ENCODE measurements at places on chromosomes 5 and 9. TPM values are rescaled to one million over a fixed set of nuclear protein-coding genes. Genes with fewer than 3 reads are reported as not detected.
A peak's percentile ranks its signal among the peaks of the same experiment; 100 is the strongest.

DNA sequence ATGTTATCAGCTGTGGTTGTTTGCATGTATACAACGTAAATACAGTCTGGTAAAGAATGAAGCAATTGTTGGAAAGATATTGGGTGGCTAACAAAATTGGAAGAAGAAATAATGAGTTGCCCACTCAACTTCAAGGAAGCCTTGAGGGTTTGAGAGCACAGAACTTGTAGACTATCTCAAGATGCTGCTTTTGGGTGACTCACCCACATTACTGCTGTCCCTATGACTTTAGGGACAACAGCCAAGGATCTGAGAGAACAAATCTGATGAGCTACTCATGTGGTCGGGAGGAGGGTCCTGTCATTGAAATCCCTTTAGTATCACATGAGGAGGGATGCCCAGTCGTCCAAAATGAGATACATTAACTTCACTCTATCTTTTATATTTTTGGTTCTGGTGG lies 261.8 kb downstream of the GAS1 start:
- no peaks in the 10 kb centered on the region for H3K4me1 ChIP-seq
- no peak overlapping the region for H3K4me3 ChIP-seq
- H3K27ac ChIP-seq, result no peak overlapping the region
- DNase-seq, result no peak
- no peaks in the 10 kb centered on the region for H3K27me3 ChIP-seq

DNA sequence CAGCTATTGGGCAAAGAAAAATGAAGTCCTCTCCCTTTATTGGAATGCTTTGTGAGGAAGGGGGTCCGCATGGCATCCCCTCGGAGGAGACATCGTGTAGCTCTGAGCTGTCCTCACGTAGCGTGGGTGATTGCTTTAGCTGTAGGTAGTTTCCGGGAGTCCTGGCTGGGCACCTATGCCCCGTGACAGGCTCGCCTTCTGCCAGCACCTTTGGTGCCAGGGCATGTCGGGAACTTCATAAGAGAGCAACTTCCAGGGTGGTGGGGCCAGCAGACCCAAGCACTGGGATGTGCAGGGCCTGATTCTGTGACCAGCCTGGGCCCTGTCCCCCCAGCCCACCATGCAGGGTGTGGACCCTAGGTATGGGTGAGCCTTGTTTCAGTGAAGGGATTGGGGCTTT lies 64.0 kb downstream of the WNK2 start:
- H3K36me3 ChIP-seq, result peaks cover 5% of the 10 kb centered on the region
- peaks cover 3% of the 10 kb centered on the region for H3K4me1 ChIP-seq
- H3K27ac ChIP-seq, result no peak overlapping the region
- H3K4me3 ChIP-seq, result no peak overlapping the region
- no peaks in the 10 kb centered on the region for H3K27me3 ChIP-seq
- DNase-seq, result no peak

DNA sequence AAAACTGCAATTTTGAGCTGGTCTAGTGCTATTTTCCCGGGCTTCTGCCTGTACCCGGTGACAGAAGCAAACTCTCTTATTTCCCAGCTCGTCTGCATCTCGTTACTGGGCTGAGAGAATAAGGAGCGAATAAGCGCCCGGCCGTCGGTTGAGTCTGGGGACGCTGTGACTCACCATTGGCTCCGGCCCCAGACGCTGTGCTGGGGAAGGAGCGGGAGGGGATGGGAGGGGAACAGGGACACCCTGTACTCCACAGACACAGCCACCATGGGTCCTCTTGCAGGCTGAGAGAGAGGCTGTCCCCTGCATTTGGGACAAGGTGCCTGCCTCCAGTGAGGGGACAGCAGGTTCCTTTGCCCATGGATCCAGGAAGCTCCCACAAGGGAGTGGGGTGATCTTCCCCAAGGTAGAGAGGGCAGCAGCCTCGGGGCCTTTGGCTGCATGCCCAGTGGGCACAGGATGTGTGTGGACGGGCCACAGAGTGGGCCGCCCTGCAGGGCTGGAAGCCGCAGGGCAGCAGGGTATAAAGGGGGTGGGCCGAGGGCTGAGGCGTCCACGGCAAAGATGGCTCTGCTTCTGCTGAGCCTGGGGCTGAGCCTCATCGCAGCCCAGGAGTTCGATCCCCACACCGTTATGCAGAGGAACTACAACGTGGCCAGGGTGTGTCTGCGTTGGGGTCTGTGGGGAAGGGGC lies at the start of gene LCN9:
LCN9 (plus strand) TSS at position 552 of the 693 bp plus-strand sequence; CDS start at position 565, 13 bp downstream.
- peak; percentile 43 for DNase-seq
- H3K36me3 ChIP-seq, result no peaks in the 10 kb centered on the region
- no peaks in the 10 kb centered on the region for H3K4me1 ChIP-seq
- no peaks in the 10 kb centered on the region for H3K27me3 ChIP-seq
- H3K27ac ChIP-seq, result no peak within 1 kb of the TSS

DNA sequence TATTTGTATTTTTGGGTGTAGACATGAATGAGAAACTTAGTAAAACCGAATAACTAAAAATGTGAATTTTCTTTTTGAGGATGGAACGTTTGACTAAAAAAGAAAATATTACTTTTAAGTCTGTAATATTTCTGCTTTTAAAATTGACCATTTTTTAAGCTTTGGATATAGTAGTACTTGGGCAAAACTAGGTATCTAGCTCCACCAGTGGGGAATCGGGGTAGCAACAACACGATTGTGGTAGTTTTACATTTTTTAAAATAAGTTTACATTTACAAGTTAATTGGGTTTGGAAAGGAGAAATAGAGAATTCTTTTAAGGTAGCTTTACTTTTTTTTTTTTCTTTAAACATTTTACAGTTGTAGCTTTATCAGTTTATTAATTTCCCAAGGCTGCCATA lies 154.4 kb downstream of the MAN2A1 start:
- H3K27ac ChIP-seq, result no peak overlapping the region
- no peaks in the 10 kb centered on the region for H3K4me1 ChIP-seq
- no peaks in the 10 kb centered on the region for H3K27me3 ChIP-seq
- H3K36me3 ChIP-seq, result no peaks in the 10 kb centered on the region

DNA sequence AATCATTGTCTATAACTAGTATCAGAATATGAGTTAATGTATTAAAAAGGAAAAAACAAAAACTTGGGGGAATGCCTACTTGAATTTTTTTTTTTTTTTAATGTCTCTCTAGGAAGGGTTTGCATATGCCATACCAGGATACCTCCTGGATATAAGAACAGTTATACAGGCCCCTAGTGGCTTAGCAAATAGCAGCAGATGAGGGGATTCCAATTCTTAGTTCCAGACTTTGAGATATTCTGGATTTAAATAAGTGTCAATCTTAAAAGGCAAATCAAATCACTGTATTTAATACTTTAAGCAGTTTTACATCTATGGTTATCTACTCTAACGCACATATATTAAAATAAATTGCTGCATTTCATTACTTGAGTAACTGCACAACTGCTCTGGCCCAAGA lies 1055.5 kb upstream of the DMAC1 start:
- no peak for DNase-seq
- H3K27me3 ChIP-seq, result no peaks in the 10 kb centered on the region
- H3K4me3 ChIP-seq, result no peak overlapping the region
- no peak overlapping the region for H3K27ac ChIP-seq
- H3K36me3 ChIP-seq, result no peaks in the 10 kb centered on the region
- H3K4me1 ChIP-seq, result peaks cover 6% of the 10 kb centered on the region

GRCh38 chr5:110439296-110439695 lies 287.2 kb downstream of the TMEM232 start:
- no peaks in the 10 kb centered on the region for H3K27me3 ChIP-seq
- no peak overlapping the region for H3K27ac ChIP-seq
- H3K4me3 ChIP-seq, result no peak overlapping the region

GRCh38 chr9:93124793-93125192 lies 9.3 kb downstream of the NINJ1 start:
- peaks cover 11% of the 10 kb centered on the region for H3K4me1 ChIP-seq
- no peak for DNase-seq
- no peak overlapping the region for H3K4me3 ChIP-seq
- no peaks in the 10 kb centered on the region for H3K27me3 ChIP-seq
- peaks cover 4% of the 10 kb centered on the region for H3K36me3 ChIP-seq

- no peak for DNase-seq
- H3K4me3 ChIP-seq, result peak overlapping the region; percentile 49
- H3K27me3 ChIP-seq, result no peaks in the 10 kb centered on the region
- H3K36me3 ChIP-seq, result peaks cover 38% of the 10 kb centered on the region
These were observed 7.4 kb downstream of the TARS1 start for GRCh38 chr5:33448118-33448517.

- no peaks in the 10 kb centered on the region for H3K4me1 ChIP-seq
- H3K36me3 ChIP-seq, result no peaks in the 10 kb centered on the region
- H3K27me3 ChIP-seq, result no peaks in the 10 kb centered on the region
- H3K4me3 ChIP-seq, result no peak overlapping the region
- DNase-seq, result no peak
These were observed 263.5 kb downstream of the TAF11L14 start for GRCh38 chr5:17897776-17898175.

- no peaks in the 10 kb centered on the region for H3K4me1 ChIP-seq
- H3K27me3 ChIP-seq, result no peaks in the 10 kb centered on the region
- H3K4me3 ChIP-seq, result no peak overlapping the region
- H3K36me3 ChIP-seq, result peaks cover 24% of the 10 kb centered on the region
- H3K27ac ChIP-seq, result no peak overlapping the region
- DNase-seq, result no peak
These were observed 9.6 kb upstream of the MSH3 start for GRCh38 chr5:80644900-80645299.

DNA sequence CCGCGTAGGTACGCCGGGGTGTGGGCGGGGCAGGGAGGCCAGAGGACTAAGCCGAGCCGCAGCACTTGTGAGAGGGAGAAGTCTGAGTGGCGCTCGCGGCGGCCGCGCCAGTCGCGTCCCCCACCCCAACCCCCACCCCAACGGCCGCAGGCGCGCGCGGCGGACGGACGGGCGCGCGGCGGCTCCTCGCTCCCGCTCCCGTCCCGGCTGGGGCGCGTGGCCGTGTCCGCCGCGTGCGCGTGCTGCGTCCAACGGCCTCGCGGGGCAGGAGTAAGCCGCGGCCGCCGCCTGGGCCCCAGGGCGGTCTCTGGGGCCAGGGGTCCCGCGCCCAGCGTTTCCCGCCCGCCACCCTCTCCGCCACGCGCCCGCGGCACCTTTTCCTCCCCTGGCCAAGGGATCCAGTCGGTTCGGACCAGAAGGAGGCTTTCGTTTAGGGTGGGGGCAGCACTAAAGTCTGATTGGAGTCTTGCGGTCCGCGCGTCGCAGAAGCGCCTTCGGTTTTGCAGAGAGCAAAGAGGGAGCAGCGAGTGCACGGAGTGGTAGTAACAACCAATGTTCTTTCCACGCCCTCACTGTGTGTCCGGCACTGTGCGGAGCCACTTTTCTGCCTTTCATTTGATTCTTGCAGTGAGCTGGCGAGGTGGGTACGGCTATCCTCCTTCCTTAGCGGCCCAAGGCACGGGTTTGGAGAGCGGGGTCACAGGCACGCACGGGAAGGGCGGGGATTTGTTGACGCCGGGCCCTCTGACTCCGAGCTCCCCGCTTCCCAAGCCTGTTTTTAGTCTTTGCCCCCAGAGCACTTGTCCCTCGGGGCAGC lies 483 bp downstream of the G3BP1 start:
- H3K36me3 ChIP-seq, result 0 out of 2 replicates have a peak, but pooled peaks cover 4% of the 10 kb centered on the region
- H3K4me1 ChIP-seq, result peaks cover 7% of the 10 kb centered on the region
- no peaks in the 10 kb centered on the region for H3K27me3 ChIP-seq
- peak overlapping the region; percentile 79 for H3K4me3 ChIP-seq

DNA sequence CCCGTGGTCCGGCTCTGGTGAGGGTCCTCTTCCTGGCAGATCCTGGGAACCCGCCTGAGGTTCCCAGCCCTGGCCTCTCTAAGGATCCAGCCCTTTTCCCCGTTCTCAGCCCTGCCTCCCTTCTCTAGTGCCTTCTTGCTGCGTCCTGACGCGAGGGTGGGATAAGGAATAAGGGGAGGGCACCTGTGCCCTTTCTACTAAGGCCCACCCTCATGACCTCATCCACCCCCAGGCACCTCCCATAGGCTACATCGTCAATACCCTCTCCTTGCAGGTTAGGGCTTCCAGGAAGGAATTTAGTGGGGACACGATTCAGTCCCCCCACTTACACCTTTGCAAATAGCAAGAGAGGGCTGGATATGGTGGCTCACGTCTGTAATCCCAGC lies 10.7 kb upstream of the DIPK1B start:
- H3K36me3 ChIP-seq, result no peaks in the 10 kb centered on the region
- peaks cover 1% of the 10 kb centered on the region for H3K4me1 ChIP-seq
- no peak for DNase-seq
- H3K27me3 ChIP-seq, result no peaks in the 10 kb centered on the region
- no peak overlapping the region for H3K27ac ChIP-seq

DNA sequence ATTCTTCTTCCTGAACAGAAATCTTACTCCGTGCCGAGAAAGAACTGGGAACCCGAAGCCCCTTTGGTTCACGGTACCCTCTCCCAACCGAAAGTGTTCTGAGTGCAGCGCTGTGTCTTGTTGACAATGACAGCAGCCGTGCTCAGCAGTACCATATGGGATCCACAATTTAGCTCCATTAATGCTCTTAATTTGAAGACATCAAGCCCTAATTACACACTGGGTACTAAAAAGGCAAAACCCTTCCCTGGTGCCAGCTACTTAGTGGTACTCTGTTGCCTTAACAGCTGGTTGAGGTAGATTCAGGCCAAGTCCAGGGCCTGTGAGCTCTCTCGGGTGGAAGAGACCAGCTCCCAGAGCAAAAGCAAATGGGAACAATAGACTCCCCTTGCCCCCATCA lies 24.5 kb downstream of the DDX31 start:
- H3K4me1 ChIP-seq, result no peaks in the 10 kb centered on the region
- no peak overlapping the region for H3K27ac ChIP-seq
- no peak overlapping the region for H3K4me3 ChIP-seq
- no peak for DNase-seq

Gene SOWAHA
- total RNA-seq, result 0.10 TPM

Gene NTRK2
- total RNA-seq, result 0.08 TPM

Gene CER1
- total RNA-seq, result 3.4 TPM

Gene CTNND2
- total RNA-seq, result 13.8 TPM
